ENCODE measurements at places on chromosomes 4 and X.

DNA sequence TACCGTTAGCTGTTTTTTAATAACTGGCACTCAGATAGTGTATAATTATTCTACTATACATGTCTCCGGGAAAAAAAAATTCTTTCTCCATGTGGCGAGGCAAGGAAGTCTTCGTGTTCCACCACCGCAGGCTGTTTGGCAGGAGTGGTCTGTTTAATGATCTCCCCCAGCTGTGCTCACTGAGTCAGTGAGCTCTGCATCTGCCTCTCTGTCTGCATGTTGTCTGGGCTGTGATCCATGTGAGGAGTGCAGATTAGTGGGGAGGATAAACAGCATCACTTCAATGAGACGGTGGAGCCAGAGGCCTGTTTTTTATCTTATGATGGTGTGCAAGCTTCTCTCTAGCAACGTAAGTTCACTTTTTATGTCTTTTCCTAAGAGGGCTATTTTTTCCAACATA lies 69.8 kb downstream of the RPS3A start:
- DNase-seq = no peak

- no peak for DNase-seq
These were observed 46.8 kb downstream of the HTRA3 start for GRCh38 chr4:8316251-8316771.

DNA sequence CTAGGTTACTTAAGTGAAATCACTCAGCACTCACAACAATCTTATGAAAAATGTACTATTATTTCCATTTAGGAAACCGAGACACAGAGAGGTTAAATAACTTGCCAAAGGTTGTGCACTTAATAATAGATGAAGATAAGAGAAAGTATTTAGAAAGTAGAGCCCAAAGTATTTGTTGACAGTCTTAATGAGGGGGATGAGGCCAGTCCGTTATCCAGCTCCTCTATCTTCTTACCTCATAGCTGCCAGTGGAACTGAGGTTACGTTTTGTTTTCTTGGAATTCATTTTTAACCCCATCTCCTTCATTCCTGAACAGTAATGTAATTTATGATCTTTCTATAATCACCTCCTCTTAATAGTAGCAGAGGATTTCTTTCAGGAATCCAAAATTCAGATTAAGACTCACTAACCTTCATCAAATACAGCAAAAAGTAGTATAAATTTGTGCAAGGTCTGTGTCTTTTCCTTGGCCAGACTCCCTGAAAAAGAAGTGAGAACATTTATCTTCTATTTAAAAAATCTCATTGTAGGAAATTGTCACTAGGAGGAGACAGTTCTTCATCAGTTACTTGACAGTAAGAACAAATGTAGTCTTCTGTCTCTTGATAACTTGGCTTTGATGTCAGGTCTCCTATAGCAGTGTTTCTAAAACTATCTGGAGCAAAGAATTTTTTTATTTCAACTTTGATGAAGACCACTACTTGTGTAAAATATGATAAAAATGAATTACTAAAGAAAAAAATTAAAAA lies 35.5 kb downstream of the F8 start:
- DNase-seq = no peak

DNA sequence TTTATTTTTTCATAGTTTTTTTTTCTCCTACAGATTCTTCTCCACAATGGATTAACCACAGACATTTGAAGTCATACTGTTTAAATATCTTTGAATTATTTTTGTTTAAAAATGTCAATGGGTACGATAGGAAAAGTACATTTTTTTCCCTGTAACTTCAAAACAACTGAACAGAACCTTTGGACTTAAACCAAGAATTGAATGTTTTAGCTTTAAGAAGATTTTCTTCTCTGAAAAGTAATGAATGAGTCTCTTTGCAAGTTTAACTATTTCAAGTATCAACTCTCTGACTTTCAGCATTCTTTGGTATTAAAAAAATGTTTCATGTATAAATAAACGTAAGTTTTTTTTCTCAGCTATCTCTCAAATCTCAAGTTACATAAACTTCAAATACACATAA lies 364.3 kb downstream of the FBXO8 start:
- DNase-seq = no peak

DNA sequence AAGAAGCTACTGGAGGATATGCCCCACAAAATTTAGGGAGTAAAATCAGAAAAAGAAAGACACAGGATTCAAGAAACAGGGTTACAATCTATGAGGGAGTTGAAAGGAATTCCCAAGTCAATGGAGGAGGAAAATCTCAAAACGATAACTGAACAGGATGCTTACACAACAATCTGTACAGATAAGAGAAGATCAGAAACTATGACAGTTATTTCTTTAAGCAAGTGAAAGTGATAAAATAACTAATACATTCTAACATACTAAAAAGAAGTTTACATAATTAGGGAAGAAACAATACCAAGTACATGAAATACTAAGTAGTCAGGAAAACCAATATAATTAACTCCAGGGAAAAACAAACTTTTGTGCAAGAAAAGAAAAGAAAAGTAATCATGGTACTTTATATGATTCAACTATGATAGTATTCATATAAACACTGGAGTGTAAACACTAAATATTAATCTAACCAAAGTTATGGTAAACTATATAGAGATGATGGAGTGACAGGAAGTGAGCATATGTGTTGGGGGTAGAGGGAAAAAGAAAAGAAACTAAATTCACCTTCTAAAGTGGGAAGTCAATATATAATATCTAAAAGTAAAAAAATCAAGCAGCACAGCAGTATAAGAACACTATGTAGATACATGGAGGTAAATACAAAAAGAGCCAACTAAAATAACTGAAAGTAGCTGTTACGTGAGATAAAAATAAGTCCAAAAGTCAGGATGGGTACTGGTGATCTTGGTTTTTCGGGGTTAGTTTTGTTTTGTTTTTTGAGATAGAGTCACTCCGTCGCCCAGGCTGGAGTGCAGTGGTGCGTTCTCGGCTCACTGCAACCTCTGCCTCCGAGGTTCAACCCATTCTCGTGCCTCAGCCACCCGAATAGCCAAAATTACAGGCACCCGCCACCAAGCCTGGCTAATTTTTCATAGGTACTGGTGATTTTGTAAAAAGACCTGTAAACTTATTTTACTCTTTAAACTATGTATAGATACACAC lies 99.3 kb downstream of the TEX11 start:
- no peak for DNase-seq

GRCh38 chr4:180372691-180373090 lies 1870.5 kb upstream of the TENM3 start:
- DNase-seq = no peak

GRCh38 chr4:87011340-87012034 lies 76.7 kb downstream of the AFF1 start:
- no peak for DNase-seq

GRCh38 chr4:6198278-6198677 lies 2.1 kb downstream of the JAKMIP1 start:
- no peak for DNase-seq

GRCh38 chr4:150289881-150290280 lies 211.6 kb downstream of the DCLK2 start:
- no peak for DNase-seq

DNA sequence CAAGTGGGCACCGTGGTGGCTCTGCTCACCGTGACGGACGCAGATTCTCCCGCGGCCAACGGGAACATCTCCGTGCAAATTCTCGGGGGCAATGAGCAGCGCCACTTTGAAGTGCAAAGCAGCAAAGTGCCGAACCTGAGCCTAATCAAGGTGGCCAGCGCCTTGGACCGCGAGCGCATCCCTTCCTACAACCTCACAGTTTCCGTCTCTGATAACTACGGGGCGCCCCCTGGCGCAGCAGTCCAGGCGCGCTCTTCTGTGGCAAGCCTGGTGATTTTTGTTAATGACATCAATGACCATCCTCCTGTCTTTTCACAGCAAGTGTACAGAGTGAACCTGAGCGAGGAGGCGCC lies 2.7 kb downstream of the FAT4 start:
- DNase-seq = peak; percentile 35

DNA sequence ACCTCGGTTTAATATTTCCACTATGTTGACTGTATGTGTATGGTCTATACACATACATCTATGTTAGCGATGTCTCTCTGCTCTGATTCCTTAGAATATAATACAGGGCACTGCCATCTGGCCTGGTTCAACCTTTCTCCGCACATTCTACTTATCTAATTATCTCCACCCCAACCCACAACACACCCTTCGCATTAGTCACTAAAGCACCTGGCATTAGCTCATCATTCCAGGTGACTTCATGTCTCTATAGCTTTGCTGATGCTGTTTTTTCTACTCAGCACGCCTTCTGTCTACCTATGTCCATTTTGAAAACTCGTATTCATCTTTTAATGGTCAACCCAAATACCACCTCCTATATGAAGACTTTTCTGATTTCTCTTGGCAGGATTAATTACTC lies 425.2 kb upstream of the RASGEF1B start:
- DNase-seq = no peak

DNA sequence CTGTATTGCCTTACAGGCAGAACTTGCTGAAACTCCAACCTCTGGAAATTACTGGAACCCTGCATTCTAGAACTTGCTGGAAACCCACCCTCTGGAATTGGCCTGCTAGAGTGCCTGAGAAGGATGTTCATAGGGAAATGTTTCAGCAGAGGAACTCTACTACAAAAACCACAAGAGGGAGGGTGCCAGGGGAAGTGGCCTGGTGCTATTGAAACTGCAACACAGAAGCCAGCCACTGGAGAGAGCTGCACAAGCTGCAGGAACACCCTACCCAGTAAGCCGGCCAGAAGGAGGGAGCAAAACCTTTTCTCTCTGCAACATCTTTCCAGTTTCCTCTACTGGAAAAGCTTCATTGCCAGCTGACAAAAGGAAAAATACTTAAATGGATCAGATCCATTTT lies 2.5 kb upstream of the BRWD3 start:
- DNase-seq = no peak

DNA sequence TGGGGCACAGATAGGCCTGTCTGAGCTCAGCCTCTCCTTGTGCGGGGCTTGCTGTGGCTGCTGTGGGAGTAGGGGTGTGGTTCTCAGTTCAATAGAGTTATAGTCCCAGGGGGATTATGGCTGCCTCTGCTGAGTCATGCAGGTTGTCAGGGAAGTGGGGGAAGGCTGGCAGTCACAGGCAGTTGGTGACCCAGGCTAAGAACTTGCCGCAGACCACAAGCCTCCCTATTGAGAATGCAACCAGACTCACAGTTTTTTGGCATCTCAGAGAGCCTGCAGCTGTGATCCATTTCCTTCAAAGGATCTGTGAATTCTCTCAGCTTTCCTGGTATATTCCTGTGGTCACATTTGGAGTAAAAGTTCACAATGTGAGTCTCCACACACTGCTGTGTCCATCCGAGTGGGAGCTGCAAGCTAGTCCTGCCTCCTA lies 364.9 kb downstream of the ZNF674 start:
- DNase-seq = no peak

GRCh38 chr4:2057382-2058065 lies 1.6 kb upstream of the NAT8L start:
- no peak for DNase-seq

DNA sequence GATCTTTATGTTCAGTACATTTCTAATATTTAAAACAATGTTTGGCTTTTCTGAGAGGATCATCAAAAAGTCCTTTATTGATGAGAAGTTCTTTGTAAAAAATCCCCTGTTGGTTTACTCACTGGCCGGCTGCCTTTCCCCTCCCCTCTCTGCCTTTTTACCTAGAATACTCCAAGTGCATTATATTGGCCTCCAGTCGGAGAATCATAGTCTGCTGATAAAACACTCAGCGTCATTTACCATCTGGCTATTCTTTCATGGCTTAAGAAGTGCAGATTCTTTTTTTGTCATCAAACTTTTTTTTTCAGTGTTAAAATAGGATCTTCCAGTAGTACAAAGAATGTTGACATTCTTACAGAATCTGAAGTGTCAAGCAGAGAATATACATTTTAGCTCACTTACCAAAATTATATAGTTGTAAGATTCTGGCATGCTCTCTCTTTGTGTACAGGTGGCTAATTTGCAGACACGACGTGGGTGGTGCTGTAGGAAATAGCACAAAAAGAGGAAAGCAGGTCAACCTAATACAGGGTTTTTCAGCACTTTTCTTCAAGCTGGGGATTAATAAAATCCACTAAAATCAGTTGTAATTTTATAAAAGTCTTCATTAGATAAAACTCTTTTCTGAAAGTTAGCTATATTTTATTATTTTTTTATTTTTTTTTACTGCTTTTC lies 731.8 kb downstream of the KCTD8 start:
- no peak for DNase-seq

GRCh38 chr4:38563707-38564495 lies 100.1 kb upstream of the KLF3 start:
- DNase-seq = no peak

- DNase-seq = no peak
These were observed 17.3 kb upstream of the CCDC149 start for GRCh38 chr4:24930151-24930550.

GRCh38 chrX:43592597-43592996 lies 63.5 kb upstream of the MAOA start:
- DNase-seq = no peak

GRCh38 chr4:7626531-7626930 lies 191.8 kb upstream of the PSAPL1 start:
- DNase-seq = no peak

- DNase-seq = no peak
These were observed 64.4 kb upstream of the VCX3A start for GRCh38 chrX:6599230-6599860.

DNA sequence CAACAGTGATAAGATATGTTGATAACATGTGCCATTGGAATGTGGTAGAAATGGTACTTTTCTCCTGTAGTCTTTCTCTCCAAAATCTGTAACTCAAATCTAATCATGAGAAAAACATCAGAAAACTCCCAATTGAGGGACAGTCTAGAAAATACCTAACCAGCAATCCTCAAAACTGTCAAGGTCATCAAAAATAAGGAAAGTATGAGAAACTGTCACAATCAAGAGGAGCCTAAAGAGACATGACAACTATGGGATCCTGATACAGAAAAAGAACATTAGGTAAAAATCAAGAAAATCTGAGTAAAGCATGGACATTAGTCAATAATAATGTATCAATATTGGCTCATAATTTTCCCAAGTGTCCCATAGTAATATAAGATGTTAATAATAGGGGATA lies 124.5 kb upstream of the PPP1R2C start:
- no peak for DNase-seq

DNA sequence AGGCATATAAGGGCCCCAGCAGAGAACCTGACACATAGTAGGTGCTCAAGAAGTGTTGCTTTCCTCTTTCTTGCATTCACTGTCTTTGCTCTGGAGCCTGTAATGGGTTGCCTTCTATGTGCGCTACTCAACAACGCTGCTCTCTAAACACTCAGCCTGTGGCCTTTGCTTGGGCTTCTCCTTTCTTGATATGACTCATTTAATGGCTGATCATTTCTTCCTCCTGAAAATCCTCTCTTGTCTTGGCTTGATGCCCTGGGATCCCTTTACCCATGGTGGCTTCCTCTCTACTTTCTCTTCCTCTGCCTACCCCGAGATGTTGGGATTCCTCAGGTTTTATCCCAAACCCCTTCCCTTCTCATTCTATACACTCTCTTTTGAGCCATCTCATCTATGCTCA lies 19.9 kb upstream of the PJA1 start:
- no peak for DNase-seq

- DNase-seq = no peak
These were observed 165.6 kb downstream of the ATP10D start for GRCh38 chr4:47650584-47651130.

Measured in liver (tissue), 10 donors.